ENCODE measurements at places on chromosomes 5 and 9. TPM values are rescaled to one million over a fixed set of nuclear protein-coding genes. Genes with fewer than 3 reads are reported as not detected.
A peak's percentile ranks its signal among the peaks of the same experiment; 100 is the strongest.

The ECM2 gene
- total RNA-seq, result not detected

The MEIKIN gene
- not detected for total RNA-seq

The CBY3 gene
- total RNA-seq, result 0.57 TPM

The MSX2 gene
- not detected for total RNA-seq

The SGCD gene
- 2.4 TPM for total RNA-seq

The PCDHAC2 gene
- total RNA-seq, result not detected

The CHSY3 gene
- total RNA-seq, result not detected

The PDZD2 gene
- 1.2 TPM for total RNA-seq

GRCh38 chr5:11564706-11565105 is 339.5 kb downstream of the CTNND2 start:
- no peak for DNase-seq

DNA sequence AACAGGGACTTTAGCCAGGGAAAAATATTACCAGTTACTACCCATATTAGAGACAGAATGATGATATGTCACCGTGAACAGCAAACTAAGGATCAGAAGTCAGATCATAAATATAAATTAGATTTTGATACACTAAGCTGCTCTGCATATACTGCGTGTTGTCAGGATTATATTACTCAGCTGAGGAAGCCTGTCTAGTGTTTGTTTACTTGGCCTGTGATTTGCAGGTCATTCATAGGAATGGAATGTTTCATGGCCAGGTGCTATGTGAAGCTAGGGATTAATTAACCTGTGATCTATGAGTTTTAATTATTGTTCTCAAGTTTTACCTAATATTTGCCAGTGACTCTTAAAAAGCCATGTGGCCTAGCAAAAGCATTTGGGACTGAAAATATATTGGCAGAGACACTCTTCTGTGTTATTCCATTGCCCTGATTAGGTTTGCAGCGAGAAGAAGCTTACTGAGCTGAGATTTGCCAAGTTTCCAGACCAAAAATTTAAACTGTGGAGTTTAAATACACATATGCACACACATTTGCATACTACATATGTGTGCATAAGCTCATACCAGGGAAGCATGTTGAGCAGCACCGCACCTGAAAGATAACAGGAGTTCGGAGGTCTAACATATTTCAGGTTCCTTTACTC is 496.3 kb upstream of the GRIA1 start:
- DNase-seq, result no peak

DNA sequence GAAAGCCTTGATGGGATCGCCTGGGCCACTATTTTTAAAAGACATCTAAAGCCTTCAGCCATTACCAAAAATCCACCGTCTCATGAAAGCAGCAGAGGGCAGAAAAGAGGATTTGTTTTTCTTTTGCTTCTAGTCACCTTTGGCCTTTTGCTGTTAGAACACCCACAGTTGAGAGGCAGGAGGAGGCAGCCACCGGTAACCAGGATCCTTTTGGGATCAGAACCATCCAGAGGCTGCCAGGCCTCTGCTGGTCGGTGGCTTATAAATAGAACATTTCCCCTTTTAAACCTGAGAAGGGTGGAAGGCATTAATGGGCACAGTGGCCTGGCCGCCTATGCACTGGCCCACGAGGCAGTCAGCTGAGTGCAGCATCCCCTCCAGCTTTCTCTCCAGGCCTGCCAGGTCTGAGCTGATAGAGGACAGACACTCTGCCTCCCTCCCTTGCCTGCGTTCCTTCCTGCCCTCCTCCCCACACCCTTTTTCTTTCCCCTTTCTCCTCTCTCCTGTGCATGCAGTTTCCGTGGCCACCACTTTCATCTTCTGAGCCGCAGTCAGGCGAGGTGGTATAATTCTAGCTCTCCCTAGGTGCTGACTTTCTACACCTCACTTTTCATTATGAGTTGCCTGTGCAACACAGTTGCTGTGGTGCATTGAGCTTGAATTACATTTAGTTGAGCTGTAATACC is 253.4 kb downstream of the ARHGAP26 start:
- no peak for DNase-seq

- no peak for DNase-seq
Measured at GRCh38 chr9:115088860-115089259, 29.1 kb downstream of the TNC start.

DNA sequence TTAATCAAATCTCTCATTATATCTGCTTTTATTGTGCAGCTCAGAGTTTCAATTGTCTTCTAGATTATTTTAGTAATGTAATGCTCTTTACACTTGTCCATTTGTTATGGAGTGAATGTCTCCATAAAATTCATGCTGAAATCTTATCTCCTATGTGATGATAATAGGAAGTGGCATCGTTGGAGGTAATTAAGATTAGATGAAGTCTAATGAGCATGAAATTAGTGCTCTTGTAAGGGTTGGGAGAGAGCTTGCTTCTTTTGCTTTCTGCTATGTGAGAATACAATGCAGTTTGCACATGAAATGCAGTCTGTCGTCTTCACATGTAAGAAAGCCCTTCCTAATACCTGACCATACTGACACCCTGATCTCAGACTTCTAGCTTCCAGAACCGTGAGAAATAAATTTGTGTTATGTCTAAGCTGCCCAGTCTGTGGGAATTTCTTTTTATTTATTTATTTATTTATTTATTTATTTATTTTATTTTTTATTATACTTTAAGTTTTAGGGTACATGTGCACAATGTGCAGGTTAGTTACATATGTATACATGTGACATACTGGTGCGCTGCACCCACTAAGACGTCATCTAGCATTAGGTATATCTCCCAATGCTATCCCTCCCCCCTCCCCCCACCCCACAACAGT is 1399.2 kb upstream of the CDH6 start:
- DNase-seq, result no peak

DNA sequence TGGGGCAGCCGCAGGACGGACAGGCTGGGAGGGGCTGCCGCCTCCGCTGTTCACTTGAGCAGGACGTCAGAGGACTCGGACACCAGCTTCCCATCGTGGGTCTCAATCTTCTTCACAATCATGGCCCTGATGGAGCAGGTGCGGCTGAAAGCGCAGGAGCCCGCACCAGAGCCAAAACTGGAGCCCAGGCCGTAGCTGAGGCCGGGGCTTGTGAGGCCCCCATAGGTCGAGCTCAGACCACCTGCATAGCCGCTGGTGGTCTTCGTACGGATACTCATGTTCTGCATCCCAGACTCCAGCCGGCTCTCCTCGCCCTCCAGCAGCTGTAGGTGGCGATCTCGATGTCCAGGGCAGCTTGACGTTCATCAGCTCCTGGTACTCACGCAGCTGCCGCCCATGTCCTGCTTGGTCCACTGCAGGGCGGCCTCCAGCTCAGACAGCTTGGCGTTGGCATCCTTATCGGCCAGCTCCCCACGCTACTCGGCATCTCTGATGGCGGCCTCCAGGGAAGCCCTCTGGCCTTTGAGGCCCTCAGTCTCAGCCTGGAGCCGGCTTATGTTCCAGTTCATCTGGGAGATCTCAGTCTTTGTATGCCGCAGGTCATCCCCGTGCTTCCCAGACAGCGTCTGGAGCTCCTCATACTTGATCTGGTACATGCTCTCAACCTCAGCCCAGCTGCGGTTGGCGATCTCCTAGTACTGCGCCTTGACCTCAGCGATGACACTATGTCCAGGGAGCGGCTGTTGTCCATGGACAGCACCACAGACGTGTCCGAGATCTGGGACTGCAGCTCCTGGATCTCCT is 43.7 kb upstream of the DEPDC1B start:
- DNase-seq, result no peak

DNA sequence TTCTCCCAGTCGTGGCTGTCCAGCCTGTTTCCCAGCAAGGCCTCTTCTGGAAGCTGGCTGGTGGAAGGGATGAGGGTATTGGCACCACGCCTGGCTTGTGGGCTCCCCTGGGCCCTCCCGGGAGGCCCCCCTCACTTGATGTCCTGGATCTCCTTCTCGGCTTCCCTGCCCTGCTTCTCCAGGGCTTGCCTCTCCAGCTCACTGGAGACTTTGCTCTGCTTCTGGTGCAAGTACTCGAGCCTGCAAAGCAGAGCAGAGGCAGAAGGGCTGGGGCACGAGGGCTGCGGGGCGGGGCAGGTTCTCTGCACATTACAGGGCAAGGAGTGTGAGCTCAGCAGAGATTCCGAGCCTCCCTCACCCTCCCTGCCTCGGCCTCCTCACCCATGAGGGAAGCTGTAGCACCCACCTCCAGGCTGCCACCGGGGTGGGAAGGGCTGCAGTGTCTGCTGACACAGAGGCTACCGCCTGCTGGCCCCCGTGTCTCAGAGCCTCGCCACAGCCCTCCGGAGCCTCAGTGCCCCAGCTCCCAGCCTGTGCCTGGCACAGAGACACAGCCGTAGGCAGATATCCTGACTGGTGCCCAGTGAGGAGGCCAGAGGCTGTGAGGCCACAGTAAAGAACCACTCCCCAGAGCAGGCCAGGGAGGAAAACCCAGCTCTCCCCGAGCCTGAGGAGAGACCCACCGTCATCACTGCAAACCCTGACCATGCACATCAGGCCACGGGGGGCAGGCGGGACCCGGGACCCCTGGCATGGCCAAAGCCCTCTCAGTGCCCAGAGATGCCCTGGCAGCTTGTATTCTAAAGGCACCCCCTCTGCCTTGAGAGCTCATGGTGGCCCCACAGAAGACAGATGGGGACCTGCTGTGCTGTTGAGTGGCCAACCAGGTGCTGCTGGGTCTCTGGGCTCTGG is 7.2 kb downstream of the SNAPC4 start:
- no peak for DNase-seq

DNA sequence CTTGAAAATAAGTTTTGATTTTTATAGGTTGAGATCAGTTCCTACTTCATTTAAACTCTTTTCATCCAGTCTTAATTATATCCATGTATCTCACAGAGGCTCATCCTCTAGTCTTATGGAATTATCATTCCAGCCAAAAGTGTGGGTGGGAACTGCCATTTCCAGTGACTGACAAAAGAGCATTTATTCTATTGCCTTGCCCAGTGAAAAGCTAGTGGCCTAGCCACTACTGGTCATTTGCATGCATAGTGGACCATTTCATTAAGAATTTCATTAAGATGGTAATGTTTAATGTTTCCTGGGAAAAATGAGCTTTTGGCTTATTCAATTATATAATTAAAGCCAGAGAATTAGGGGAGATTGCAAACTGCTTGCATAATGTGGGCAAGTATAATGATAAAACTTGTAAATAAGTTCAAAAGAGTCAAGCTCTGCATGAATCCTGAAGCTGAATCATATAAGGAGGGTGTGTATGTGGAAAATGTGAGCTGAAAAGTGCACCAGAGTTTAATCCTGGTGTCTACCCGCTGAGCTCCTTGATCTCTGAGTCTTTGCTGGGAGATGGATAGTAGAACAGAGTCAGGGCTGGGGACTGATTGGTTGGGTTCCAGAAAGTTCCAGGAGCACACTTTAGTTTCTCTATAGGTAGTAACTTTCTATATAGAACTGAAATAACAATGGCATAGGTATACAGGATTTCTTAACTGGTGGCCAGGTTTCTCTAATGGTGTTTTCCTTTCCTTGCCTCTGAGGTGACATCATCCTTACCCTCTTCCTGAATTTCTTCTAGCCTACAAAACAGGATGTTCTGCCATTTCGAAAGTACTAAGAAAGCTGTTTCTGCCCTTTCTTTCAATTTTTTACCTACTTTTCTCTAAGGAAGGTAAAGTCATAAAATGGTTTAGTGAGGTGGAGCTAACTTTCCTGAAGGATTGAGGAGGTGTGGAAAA is 78.5 kb downstream of the KIF4B start:
- DNase-seq, result no peak

DNA sequence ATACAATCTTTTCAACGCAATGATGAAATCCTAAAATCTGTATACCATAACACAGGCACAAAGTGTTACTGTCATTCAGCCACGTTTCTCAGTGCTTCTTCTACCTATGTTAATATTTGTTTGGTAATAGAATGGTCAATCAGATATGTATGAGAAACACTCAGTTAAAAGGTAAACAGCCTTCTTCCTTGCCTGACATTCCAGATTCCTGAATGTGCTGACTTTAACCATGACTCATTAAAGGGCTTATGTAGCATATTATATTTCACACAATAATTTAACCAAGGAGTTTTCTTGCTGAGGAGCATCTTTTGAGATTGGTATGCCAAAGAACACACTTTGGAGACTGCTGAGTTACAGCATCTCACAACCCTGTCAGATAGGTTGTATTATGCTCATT is 187.6 kb downstream of the CETN3 start:
- DNase-seq, result no peak

- DNase-seq, result no peak
Measured at GRCh38 chr5:30991462-30991861, 202.0 kb upstream of the CDH6 start.

DNA sequence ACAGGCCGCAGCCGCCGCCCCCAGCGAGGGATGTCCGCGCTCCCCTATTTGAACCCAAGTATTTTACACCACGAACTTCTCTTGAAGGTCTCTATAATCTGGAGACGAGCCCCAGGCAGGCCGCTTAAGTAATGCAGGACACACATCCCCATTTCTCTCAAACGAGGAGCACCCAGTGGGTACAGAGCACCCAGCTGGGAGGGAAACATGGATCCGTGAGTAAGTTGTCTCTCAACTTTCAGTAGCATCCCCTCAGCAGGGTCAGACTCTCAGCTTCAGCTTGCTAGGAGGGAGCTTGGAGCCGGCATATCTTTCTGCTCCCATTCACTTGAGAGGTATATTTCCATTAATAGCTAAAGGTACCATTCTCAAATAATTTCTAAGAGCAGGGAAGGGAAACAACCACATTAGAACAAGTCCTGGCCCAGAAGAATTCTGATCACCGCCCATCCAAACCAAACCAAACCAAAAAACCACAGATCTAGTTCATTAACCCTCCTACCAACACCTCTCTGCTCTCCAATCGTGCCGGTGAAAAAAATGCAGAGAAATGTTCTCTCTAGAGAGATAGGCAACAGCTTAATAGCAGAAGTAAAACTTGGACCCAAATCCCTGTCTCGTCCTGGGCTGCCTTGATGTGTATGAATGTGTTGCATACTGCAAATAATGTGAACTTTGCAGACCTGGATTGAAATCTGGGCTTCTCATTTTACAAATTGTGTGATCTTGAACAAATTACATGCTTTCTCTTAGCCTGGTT is 910 bp downstream of the TDRD7 start:
- peak; percentile 29 for DNase-seq

GRCh38 chr5:72749362-72749997 is 67.0 kb upstream of the TNPO1 start:
- DNase-seq, result no peak

DNA sequence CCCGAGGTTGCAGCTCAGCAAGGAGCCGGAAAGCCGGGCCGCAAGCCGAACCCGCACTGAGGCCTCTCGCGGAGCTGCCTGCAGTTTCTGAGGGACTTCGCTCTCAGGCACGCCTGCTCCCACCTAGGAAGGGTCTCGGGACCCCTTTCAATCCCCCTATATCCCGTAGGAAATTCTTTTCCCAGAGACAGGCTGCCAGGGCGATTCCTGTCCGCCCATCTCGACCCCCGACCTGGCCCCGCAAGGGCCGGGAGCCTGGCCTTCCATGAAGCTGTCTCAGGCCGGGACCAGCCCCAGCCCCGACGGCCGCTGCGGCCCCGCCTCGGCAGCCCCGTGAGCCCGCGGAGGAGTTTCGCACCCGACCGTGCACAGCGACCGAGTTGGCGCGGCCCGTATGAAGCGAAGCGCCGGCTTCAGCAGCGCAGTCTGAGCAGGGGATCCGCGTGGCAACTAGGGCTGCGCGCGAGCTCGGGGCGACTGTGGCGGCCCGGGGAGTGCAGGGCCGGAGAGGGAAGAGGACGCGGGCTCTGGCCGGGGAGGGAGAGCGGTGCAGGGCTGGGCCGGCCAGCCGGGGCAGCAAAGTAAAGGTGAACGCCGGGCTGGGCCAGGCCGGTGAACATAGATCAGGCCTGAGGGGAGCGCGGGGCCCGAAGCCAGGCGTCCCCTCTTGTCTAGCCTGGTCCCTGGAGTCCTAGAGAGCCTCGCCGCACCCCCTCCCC is 977 bp upstream of the PRDM12 start:
- DNase-seq, result no peak

Data from T-cell (primary cell).